ENCODE measurements at places on chromosomes 16 and 17.

DNA sequence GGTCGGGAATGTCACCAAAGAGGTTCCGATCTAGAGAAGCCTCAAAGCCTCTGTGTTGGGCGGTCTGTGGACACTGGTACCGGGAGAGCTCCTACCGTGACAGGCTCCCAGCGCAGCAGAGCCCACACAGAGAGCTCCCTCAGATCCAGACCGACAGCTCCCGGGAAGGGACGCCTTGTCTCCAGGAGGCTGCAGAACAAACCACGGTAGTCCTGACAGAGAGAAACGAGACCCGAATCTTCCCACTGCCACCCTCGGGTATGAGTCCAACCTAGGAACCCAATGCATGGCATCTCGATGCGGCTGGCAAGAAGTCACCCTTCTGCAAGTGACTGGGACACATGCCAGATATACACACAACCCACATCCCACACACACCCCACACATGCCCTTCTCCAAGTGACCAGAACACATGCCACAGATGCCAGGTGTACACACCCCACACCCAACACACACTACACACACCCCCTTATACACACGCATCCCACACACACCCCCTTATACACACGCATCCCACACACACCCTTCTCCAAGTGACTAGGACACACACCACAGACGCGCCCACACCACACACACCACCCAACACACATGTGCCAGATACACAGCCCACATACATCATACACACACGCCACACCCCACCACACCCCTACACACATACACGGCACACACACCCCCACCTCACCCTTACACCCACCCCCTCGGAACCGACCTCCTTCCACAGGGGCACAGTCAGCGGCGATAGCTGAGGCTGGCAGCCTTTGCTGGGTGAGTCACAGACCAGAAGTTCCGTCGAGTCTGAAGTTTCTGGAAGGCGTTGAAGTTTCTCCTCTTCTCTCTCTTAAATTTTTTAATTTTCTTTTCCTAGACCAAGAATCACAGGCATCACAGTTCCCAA lies 15.9 kb upstream of the CYTH1 start:
- no peak for DNase-seq

GRCh38 chr16:46833460-46833800 lies 2.5 kb upstream of the C16orf87 start:
- DNase-seq = no peak

- DNase-seq = peak; percentile 7
Observed at GRCh38 chr17:8832711-8833352, 33.7 kb upstream of the MFSD6L start.

GRCh38 chr17:12403881-12404398 lies 261.8 kb upstream of the MYOCD start:
- DNase-seq = no peak

DNA sequence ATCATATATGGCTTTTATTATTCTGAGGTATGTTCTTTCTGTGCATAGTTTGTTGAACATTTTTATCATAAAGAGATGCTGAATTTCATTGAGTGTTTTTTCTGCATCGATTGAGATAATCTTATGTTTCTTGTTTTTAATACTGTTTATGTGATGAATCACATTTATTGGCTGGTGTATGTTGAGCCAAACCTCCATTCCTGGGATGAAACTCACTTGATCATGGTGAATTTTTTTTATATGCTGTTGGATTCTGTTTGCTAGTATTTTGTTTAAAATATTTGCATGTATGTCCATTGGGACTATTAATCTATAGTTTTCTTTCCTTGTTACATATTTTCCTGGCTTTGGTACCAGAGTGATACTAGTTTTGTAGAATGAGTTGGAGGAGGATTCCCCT lies 500.2 kb downstream of the CDH11 start:
- DNase-seq = no peak

DNA sequence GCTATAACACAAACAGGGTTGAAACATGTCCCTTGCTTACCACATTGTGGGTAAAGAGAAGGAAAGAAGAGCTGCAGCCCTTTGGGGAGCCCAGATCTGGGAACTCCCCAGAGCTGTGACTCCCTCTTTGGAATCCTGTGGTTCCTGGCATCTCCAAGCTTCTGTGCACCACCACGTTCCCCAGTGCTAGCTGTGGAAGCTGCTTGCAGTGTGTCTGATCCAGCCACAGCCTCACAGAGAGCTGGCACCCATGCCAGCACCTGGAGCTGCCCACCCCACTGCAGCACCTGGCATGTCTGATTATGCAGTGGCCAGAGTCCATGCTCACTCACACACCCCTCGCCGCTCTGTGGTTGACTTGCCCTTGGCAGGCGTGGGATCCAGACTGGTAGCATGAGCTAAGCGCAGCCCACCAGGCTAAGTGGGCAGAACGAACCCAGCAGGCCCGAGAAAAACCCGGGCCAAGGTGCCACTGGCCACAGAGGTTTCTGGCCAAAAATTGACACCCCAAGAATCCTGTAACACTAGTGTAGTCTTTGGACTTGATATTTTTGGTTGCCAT lies 252.6 kb upstream of the KCNJ16 start:
- DNase-seq = no peak

- DNase-seq = no peak
Observed at GRCh38 chr17:13194887-13195286, 177.1 kb upstream of the ELAC2 start.

DNA sequence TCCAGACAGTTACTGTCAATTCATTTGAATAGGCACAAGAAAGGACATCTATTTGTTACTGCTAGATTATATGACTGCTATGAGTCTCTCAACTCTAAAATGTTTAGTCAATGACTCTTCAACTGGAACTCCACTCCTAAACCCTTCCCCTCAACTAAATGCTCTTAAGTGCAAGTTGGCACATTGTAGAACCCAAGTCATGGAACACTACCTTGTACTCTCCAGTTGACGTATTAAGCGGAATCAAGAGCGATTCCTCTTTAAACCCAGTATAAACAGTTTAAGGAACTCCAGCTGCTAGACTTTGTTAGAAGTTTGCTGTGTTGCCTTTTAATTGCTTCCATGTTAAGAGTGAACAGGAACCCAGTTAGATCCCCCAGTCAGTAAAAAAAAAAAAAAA lies 44.6 kb downstream of the STH start:
- no peak for DNase-seq

GRCh38 chr17:17919169-17920107 lies 52.8 kb downstream of the TOM1L2 start:
- DNase-seq = peak; percentile 74

GRCh38 chr17:60139438-60140285 lies 10.1 kb upstream of the CA4 start:
- peak; percentile 67 for DNase-seq

DNA sequence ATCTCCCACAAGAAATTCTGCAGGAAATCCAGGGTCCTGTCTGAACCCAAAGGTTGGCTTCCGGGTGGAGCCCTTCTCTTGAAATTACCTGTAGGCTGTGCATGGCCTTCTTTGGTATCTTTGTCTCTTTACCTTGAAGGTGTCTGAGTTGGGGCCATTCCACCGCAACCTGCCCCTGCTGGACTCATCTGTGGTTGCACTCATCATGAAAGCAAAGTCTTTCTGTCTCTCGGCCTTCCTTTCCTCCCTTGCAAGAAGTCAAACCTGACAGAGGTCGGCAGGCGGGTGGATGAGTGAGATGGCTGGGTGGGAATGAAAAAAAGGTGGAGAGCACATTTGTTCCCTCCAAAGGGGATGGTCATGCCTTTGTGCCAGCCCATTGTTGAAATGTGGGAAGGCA lies 25.1 kb downstream of the SALL1 start:
- DNase-seq = no peak

DNA sequence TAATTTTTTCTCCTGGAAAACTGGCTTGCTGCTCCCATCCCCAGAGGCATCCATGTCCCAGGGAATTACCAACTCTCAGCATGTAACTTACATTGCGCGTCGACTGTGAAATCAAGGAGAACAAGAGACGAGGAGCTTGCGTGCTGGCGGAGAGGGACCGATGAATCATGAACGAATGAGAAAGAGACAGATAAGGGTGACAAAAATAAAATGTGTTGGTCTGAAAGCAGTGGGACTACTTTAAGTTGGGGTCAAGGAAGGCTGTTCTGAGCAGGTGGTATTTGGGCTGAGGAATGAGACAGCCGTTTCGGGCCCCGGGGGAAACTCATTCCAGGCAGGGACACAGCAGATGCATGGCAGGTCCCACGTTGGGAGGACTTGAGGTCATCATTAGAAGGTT lies 22.5 kb downstream of the ABAT start:
- DNase-seq = no peak

All from CD4-positive, alpha-beta T cell treated with Interleukin-12 subunit alpha and Interleukin-12 subunit beta, for 1 hour (primary cell).